Activated T-cell treated with anti-CD3 and anti-CD28 coated beads for 48 hours (primary cell): ENCODE measurements at places on chromosomes 1 and 21.
A peak's percentile ranks its signal among the peaks of the same experiment; 100 is the strongest.

DNA sequence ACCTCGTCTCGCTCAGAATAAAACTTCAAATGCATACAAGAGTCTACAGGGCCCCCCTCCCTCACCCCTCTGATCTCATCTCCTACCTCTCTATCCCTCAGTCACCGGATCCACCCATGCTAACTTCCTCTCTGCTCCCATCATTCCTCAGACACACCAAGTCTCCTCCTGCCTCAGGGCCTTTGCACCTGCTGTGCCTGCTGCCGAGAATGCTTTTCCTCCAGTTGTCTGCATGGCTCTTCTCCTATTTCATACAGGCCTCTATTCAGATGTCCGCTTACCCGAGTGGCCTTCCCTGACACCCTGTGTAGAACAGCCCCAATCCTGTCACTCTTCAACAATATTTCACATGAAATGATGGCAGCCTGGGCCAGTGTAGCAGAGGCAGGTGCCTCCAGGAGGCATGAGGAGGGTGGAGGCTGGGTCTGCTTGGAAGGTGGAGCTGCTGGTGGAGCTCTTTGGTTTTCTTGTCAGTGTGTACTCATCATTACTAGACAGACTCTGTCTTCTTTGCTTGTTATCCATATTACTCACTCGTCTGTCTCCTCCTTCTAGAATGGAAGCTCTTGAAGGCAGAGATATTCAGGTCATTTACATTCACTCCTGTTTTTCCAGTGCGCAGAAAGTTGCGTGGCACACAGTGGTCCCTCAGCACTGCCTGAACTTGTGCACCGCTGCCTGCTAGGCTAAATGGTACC lies 4.2 kb downstream of the SH2D2A start:
- DNase-seq: no peak

DNA sequence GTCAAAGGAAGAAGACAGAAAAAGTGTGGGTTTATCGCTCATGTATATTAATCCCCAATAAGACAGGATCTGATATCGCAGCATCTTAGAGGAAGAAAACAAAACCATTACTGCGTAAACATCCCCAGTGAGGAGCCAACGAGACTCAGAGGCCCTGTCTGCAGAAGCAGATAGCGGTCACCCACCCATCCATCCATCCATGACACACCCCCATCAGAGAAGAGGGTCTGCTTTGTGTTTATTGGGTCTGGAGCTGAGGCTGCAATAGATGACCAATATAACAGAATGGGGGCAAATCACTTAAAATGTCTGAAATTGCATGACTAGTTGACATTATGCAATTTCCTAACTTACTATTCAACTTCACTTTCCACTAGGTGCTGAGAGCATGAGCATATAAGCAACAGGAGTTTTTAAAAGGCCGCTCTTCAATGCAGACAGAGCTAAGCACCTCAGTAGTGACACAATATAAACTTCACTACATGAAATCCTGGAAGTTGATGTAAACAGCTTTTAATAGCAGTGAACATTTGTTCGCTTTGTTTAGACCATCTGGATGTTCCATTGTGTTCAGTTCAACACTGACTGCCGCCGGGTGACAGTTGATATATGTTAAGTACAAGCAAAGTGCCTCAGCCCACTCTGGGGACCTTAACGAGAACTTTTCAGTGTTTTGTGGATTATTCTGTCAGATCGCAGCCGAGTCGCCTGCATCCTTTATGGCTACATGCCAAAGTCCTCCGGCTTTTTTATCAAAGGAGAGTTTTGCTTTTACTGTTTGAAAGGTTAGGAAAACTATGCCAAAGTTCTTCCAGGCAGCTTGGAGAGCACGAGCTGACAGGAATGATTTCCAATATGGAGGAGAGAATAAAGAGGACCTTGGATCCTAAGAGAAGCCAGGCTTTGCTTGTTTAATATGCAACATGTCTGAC lies 167.5 kb downstream of the ZNF281 start:
- no peak for DNase-seq

DNA sequence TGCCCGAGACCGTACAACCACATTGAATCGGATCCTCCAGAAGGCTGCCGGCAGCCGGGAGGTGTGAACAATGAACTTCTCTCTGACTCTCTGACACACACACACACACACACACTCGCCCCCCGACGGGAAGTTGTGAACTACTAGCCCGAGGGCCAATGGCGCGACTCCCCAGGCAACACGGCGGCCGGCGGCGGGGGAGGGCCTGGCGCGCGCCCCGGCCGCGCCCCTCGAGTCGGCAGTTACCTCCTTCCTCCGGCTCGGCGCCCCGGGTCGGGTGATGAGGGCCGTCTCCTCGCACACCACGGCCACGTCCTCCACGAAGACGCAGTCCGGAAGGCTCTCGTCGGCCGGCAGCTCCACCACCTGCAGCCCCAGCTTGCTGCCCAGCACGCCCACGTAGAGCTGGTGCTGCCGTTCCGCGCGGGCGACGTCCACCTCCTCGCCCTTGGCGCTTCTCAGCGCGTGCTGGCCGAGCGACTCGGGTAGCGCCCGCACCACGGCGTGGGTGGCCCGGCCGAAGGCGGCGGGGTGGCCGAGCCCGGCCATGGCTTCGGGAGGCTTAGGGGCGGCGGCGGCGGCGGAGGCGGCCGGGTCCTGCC lies 361 bp downstream of the DDAH1 start:
- peak; percentile 11 for DNase-seq

- peak; percentile 27 for DNase-seq
Measured at GRCh38 chr1:41322835-41323234, 38.4 kb upstream of the FOXO6 start.

GRCh38 chr1:201489643-201490261 lies 17.2 kb downstream of the CSRP1 start:
- DNase-seq: no peak

GRCh38 chr1:172351754-172352161 lies 68.7 kb upstream of the C1orf105 start:
- DNase-seq: no peak

GRCh38 chr21:44767834-44768831 lies 33.5 kb downstream of the UBE2G2 start:
- DNase-seq: no peak

DNA sequence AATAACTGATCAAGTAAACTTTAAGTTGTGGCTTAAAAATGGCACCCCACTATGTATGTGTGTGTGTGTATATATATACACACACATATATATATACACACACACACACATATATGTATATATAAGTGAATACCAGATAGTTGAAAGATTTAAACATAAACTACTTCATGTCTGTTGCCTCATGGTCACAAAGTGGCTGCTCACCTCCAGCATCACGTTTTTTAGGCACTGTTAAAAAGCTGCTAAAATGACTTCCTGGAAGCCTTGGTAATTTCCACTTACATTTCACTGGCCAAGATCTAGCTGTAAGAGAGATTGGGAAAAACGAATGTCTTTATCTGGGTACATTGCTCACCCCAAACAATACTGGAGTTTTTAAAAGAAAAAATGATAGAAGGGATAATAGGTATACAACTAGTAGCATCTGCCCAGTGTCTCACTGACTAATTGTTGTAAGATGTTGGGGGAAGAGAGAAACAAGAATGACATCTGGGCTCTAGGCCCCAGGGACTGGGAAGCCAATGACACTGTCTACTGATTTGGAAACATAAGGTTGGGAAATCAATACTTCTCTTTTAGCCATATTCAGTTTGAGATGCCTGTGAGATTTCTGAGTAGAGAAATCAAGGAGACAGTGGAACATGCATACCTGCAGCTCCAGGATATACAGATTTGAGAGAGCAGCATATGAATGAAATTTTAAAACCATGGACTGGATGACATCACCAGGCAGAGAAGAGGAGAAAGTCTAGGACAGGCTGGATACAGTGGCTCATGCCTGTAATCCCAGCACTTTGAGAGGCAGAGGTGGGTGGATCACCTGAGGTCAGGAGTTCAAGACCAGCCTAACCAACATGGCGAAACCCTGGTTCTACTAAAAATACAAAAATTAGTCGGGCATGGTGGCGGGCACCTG lies 42.8 kb downstream of the CLDN14 start:
- DNase-seq: no peak

DNA sequence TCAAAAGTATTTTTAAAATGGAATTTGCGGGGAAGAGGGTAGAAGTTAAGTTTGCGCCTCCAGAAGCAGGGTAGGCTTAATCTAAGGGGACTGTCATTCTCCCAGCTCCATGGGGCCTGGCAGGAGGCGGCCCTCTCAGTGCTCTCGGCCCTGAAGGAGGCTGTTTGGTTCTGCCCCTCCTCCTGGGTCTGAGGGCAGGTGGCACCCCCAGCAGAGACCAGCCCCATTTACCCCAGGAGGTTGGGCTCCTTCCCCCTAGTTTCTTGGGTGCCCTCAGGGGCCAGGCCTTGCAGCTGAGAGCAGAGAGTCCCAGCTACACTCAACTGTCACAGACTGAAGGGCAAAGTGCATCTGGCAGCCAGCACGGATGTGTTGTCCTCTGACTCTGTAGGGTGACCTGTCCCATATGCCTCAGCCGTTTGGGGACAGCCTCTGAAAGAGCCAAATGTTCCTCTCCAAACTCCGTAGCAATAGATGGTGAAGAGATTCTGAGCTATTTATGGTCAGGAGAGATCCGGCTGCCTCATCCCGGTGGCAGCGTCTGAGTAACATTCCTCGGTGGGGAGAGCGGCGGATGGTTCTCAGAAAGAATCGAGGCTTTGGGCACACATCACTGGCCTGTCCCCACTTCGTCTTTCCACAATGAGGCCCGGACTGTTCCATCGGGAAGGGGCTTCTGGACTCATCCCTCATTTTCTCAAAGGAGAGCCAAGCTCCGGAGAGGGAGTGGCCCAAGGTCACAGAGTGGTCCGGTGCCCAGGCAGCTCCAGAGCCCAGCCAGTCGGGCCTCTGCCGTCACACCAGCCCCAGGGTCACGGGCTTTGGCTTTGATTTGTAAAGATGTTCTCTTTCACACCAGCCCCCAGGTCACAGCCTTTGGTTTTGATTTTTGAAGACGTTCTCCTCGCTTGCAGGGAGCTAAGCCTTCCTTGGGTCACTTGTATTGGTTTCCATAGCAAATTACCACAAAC lies 424.2 kb upstream of the VAMP3 start:
- DNase-seq: no peak

- DNase-seq: no peak
Measured at GRCh38 chr1:161133220-161133740, 813 bp upstream of the DEDD start.

DNA sequence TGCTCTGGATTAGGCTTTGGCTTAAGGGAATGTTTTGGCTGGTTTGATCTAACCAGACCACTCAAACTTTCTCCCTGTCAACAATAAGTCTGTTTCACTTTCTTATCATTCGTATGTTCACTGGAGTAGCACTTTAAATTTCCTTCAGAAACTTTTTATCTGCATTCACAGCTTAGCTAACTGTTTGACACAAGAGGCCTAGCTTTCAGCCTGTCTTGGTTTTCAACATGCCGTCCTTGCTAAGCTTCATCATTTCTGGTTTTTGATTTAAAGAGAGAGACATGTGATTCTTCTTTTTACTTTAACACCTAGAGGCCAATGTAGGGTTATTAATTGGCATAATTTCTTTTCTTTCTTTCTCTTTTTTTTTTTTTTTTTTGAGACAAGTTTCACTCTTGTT lies 14.9 kb upstream of the CYB5R1 start:
- no peak for DNase-seq

GRCh38 chr1:206506405-206507283 lies 687 bp upstream of the RASSF5 start:
- DNase-seq: peak; percentile 13

DNA sequence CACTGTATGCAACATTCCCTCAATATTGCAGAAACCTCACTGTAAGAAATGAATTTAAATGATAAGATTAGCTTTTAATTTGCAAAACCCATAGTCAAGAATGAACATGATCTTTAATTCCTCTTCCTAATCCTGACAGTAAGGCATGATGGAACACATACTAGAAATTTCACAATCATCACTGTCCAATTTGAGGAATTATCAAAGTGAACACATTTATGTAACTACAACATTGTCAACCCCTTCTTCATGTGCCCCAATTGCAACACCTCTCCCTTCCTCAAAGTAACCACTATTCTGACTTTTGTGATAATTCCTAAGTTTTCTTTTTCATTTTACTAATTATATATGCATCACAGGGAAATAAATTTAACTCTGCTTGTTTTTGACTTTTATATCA lies 103.1 kb downstream of the LHX8 start:
- no peak for DNase-seq

DNA sequence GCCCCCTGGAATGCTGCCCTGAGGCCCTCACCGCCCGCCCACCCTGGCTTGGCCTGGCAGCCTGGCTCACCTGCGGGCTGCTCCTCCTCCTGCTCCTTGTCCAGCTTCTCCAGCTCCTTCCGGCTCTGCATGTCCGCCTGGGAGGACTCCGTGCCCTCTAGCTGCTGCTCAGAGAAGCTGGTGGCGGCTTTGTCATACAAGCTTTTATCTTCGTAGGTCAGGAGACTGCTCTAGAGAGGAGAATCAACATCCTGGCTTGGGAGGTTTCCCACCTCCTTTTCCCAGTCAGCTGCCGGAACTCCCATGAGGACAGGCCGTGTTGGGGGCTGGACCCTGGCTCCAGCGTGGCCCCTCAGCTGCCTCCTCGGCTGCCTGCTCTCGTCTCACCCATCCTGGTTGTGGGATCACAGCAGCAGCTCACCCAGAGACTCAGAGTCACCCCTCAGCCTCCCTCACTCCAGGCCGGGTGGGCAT lies 36.6 kb upstream of the TMEM52 start:
- DNase-seq: no peak
